ENCODE measurements at places on chromosomes 6 and 20.

DNA sequence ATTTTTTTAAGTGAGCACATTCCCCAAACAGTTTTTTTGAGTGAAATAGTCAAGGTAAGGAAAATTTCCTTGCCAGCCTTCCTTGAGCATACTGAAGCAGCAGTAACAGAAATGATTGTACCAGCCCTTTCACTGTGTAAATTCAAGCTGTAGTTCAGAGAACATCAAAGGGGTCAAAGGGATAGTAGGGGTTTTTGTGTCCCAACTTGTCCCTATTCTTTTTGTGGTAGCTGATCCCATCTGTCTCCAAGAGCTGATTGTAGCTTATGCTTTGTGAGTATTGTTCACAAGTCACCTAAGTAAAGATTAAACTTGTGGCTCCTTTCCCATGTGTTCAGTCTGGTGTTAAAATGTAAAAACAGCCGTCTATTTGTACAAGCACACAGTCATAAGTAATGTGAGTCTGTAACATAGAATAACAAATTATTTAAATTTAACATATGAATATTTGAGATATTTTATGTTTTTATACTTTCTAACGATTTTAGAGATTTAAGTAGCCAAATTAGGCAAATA, 185.0 kb downstream of the CENPW start:
- DNase-seq = no peak

- DNase-seq = no peak
These were observed 226.8 kb upstream of the PDE10A start for GRCh38 chr6:165889636-165890403.

DNA sequence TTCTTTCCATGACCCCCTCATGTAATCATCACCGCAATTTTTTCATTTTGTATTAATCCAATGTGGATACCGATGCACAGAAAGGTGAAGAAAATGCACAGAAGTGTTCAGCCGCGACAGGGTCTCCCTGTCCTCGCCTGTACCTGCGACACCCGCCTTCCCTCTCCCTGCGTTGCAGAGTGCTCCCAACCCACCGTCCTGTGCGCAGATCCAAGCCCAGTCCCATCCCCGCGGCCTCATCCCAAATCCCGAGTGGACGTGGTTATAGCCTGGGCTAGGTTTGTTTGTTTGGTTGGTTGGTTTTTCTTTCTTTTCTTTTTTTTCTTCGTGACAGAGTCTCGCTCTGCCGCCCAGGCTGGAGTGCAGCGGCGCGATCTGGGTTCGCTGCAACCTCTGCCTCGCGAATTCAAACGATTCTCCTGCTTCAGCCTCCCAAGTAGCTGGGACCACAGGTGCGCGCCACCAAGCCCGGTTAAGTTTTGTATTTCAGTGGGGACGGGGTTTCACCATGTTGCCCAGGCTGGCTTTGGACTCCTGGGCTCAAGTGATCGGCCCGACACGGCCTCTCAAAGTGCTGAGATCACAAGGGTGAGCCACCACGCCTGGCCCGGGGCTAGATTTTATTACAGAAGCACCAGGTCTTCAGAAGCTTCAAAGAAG, 536 bp upstream of the RAET1G start:
- DNase-seq = no peak

DNA sequence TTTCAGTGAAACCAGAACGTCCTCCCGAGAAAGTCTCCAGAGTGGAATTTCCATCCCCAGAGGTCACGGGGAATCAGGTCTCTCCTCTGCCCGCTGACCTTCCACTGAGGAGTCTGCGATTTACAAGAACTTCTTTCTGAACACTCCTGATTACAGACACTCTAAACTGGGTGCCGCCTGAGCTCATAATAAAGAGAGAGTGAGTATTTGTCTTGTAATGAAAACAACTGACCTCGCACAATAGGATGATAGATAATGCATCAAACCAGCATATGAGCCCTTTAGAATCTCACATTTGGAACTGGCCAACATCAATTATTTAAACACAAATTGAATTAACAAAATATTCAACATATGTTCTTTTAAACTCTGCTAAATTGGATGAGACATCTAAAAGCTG, 47.5 kb downstream of the DLL1 start:
- no peak for DNase-seq

DNA sequence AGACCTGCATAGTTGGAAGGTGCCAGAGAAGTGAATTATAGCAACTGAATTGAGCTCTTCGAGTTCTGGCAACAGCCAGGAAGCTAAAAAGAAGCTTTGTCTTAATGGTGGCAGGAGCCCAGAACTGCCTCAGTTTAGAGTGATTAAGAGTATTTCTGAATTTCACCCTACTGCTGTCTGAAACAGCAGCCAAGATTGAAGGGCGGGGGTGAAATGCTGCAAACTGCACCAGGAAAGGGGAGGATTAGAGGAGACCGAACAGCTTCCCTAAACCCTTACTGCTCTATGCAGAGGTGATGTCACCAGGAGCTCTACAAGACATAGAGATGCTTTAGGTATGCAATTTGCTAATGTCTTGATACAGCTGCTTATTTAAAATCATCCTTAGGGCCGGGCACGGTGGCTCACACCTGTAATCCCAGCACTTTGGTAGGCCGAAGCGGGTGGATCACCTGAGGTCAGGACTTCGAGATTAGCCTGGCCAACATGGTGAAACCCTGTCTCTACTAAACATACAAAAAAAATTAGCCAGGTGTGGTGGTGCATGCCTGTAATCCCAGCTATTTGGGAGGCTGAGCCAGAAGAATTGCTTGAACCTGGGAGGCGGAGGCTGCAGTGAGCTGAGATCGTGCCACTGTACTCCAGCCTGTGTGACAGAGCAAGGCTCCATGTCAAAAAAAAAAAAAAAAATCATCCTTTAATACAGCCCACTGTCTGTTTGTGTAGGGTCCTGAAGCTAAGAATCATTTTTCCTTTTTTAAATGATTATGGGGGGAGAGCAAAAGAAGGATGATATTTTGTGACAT, 91.7 kb upstream of the IYD start:
- no peak for DNase-seq

DNA sequence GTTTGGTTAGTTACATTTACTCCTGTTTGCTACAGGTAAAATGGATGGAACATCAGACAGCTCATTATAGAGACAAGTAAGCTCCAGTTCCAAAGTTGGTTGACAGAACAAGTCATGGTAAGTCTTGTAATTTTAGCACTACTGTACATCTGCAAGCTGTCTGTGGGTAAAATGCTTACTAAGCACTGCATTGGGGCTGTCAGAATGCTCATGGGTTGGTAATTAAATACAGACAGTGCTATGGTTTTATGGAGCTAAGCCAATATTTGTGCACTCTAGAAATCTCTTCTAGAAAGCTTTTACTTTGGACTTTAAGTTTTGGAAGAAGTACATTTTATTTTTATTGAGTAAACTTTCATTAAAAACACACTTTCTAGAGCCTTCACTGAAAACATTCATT, 419.2 kb upstream of the MMS22L start:
- DNase-seq = no peak

All from stomach (tissue), 19 donors.